ENCODE measurements at places on chromosomes 1 and 21. TPM values are rescaled to one million over a fixed set of nuclear protein-coding genes. Genes with fewer than 3 reads are reported as not detected.

The SLAMF1 gene
- total RNA-seq = not detected

The TDRD5 gene
- 0.40 TPM for total RNA-seq

The OR10Z1 gene
- total RNA-seq = not detected

The LHX4 gene
- 4.0 TPM for total RNA-seq

The TTC39A gene
- total RNA-seq = 1.6 TPM

The IL22RA1 gene
- 0.34 TPM for total RNA-seq

The S100A3 gene
- 14.8 TPM for total RNA-seq

The ERO1B gene
- total RNA-seq = 35.0 TPM

The KPRP gene
- not detected for total RNA-seq

The SPRR2G gene
- not detected for total RNA-seq

The ZBTB8B gene
- total RNA-seq = 0.15 TPM

The CFHR4 gene
- total RNA-seq = not detected

The MYOG gene
- total RNA-seq = not detected

The FOXD3 gene
- total RNA-seq = 6.1 TPM

The MYOC gene
- not detected for total RNA-seq

The AGT gene
- total RNA-seq = not detected

The PPP2R5A gene
- total RNA-seq = 19.2 TPM

The PCNX2 gene
- 23.9 TPM for total RNA-seq

The PTPRF gene
- 58.2 TPM for total RNA-seq

The IL12RB2 gene
- not detected for total RNA-seq

The CR2 gene
- total RNA-seq = not detected

The CCDC27 gene
- not detected for total RNA-seq

The WNT2B gene
- total RNA-seq = 1.6 TPM

The ZSWIM5 gene
- 0.11 TPM for total RNA-seq

The GPATCH3 gene
- total RNA-seq = 17.0 TPM

The FALEC gene
- not detected for total RNA-seq

The CCDC181 gene
- total RNA-seq = 4.3 TPM

The OSBPL9 gene
- total RNA-seq = 77.8 TPM

The SMG5 gene
- total RNA-seq = 93.9 TPM

The GCSAML gene
- total RNA-seq = not detected

The MCOLN3 gene
- total RNA-seq = 2.7 TPM

The PRRX1 gene
- 34.6 TPM for total RNA-seq

The ROR1 gene
- total RNA-seq = 3.6 TPM

The CELA2A gene
- not detected for total RNA-seq

The DPH5 gene
- total RNA-seq = 23.2 TPM

The RAB42 gene
- 0.27 TPM for total RNA-seq

The AZIN2 gene
- 10.0 TPM for total RNA-seq

The MSH4 gene
- total RNA-seq = 0.08 TPM

The ITGB3BP gene
- total RNA-seq = 50.1 TPM

The MR1 gene
- 4.4 TPM for total RNA-seq

The LCE3E gene
- not detected for total RNA-seq

The BLACAT1 gene
- total RNA-seq = 2.9 TPM

The SLC45A3 gene
- 13.4 TPM for total RNA-seq

The DYRK3 gene
- total RNA-seq = 27.2 TPM

The MROH9 gene
- total RNA-seq = not detected

The AK5 gene
- total RNA-seq = 4.6 TPM

The PCBP3 gene
- total RNA-seq = 1.1 TPM

The OR2M3 gene
- total RNA-seq = not detected

The RAB25 gene
- not detected for total RNA-seq

Data from A375 (cell line).